NCI-H1092 (cell line): ENCODE measurements at places on chromosomes 11 and 22.

GRCh38 chr22:19656541-19657251 is 57.6 kb upstream of the SEPTIN5 start:
- no peak for DNase-seq

- DNase-seq = no peak
Observed at GRCh38 chr11:36251823-36252222, 37.4 kb downstream of the COMMD9 start.

- DNase-seq = no peak
Observed at GRCh38 chr11:128695539-128696221, 1.8 kb downstream of the FLI1 start.

DNA sequence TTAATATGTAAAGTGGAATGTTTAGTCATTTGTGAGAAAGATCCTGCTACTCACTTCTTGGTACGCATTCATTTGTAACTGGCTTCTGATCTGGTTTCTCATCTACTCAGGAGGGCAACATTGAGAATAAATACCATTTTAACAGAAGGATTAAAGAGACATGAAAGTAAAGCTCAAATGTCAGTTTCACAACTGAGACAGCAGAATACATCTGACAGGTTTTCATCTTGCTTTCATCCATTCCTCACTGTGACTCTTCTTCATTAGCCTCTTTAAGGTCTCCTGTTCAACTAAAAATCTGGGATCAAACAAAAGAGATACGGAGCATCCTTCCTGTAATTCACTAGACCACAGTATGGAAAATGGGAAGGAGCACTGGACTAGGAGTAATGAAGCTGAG is 31.4 kb upstream of the CCDC89 start:
- no peak for DNase-seq

- DNase-seq = no peak
Observed at GRCh38 chr22:24217384-24217783, 27.5 kb downstream of the GGT5 start.
